ENCODE measurements at places on chromosomes 11 and 22. TPM values are rescaled to one million over a fixed set of nuclear protein-coding genes. Genes with fewer than 3 reads are reported as not detected.

- no peaks in the 10 kb centered on the region for H3K36me3 ChIP-seq
- H3K27me3 ChIP-seq: no peaks in the 10 kb centered on the region
- no peak overlapping the region for H3K27ac ChIP-seq
- no peaks in the 10 kb centered on the region for H3K4me1 ChIP-seq
- peak; percentile 98 for DNase-seq
- no peak overlapping the region for H3K4me3 ChIP-seq
Observed at GRCh38 chr22:27512283-27512761, 289.2 kb downstream of the MN1 start.

- H3K36me3 ChIP-seq: peaks cover 41% of the 10 kb centered on the region
- H3K27me3 ChIP-seq: no peaks in the 10 kb centered on the region
- no peak for DNase-seq
- no peaks in the 10 kb centered on the region for H3K4me1 ChIP-seq
- no peak overlapping the region for H3K4me3 ChIP-seq
Observed at GRCh38 chr11:68582416-68583040, 101.8 kb upstream of the GAL start.

DNA sequence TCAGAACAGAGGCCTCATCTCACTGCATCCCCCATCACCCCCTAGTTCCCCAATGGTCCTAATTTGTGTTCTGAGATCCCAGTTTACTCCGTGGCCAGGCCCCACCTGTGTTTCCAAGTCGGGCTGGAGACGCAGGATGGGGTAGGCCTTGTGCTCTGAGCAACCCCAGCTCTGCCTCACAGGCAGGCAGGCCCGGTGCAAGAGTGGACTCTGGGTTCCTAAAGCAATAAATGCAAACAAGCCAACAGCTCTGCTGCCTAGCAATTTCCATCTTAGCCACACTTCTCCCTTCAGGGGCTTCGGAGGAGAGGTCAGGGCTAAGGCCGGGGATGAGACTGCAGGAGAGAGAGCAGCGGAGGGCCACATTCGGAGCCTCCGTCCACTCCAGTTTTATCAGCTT, 2.5 kb upstream of the EPS8L2 start:
- no peak overlapping the region for H3K27ac ChIP-seq
- H3K27me3 ChIP-seq: peaks cover 16% of the 10 kb centered on the region
- no peak for DNase-seq
- H3K36me3 ChIP-seq: no peaks in the 10 kb centered on the region
- H3K4me1 ChIP-seq: peaks cover 13% of the 10 kb centered on the region
- H3K4me3 ChIP-seq: no peak overlapping the region

DNA sequence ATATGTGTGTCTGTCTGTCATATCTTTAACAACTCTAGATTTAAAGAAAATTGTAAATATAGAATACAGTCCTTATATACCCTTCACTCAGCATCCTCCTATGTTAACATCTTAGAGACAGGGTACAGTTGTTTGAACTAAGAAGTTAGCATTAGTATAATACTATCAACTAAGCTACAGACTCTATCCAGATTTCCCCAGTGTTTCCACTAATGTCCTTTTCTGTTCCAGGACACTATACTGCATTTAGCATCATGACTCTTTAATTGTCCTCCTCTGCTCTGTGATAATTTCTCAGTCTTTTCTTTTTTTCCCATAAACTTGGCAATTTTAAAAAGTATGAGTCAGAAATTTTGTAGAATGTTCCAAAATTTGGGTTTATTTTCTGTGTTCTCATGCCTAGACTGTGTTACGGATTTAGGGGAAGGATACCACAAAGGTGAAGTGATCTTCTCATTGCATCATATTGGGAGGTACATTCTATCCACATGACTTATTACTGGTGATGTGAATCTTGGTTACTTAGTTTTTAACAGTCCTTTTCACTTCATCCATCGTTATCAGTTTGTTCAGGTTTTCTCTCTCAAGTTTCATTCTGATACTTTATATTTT, 168.4 kb downstream of the SBF2 start:
- H3K4me3 ChIP-seq: no peak overlapping the region
- H3K4me1 ChIP-seq: no peaks in the 10 kb centered on the region
- no peaks in the 10 kb centered on the region for H3K27me3 ChIP-seq
- DNase-seq: no peak
- no peak overlapping the region for H3K27ac ChIP-seq

DNA sequence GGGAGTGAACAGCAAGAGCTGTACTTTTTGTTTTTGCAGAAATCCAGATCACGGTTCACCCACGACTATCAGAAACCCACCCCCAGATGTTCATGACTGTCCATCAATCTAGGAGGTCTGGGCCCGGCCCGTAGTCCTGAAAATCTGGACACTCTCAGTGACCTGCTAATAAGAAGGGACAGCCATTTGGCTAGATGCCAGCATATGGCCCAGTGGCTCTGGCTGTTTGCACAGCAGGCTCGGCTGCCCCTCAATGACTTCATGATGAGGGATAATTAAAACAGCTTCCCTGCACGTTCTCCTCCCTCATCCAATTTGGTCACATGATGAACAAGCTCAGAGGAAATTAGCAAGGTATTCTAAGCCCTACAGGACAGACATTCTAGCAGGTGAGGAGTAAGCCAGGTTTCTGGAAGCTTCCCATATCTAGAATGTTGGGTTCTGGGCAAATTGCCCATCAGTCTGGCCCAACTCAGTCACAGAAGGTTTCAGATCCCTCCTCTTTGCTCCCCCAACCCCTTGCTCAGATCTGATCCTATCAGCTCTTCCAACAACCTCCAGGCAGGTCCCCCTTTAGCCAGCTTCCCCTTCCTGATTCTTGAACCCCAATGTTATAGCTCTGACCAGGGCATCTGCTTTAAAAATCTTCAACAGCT, 397.3 kb downstream of the SHANK2 start:
- H3K36me3 ChIP-seq: no peaks in the 10 kb centered on the region
- no peak overlapping the region for H3K27ac ChIP-seq
- peak; percentile 36 for DNase-seq
- no peaks in the 10 kb centered on the region for H3K4me1 ChIP-seq

The CDC42EP1 gene
- polyA plus RNA-seq: 21.6 TPM

DNA sequence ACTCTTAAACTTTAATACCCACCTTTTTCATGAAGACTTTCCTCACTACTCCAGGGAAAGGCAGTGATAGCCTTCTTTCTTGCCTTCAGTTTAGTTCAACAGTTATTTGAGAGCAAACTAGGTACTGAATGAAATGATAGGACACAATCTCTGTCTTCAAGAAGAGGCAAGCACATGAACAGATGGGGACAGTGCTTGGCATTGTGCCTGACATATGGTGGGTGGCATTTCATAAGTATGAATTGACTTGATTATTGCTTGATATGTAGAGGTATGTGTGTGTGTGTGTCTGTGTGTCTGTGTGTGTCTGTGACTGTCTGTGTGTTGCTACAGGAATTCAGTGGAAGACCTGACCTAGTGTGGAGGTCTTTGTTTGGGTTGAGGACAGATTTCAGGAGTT, 504.1 kb downstream of the NELL1 start:
- no peak overlapping the region for H3K4me3 ChIP-seq
- no peaks in the 10 kb centered on the region for H3K4me1 ChIP-seq
- H3K27ac ChIP-seq: no peak overlapping the region

GRCh38 chr11:119374632-119375336, 6.7 kb downstream of the USP2 start:
- no peaks in the 10 kb centered on the region for H3K27me3 ChIP-seq
- H3K4me3 ChIP-seq: no peak overlapping the region
- DNase-seq: no peak
- no peaks in the 10 kb centered on the region for H3K36me3 ChIP-seq
- peak overlapping the region; percentile 69 for H3K27ac ChIP-seq
- peaks cover 84% of the 10 kb centered on the region for H3K4me1 ChIP-seq

All from cardiac muscle cell (in vitro differentiated cells and primary cell).